ENCODE measurements at places on chromosomes 1 and 21.

GRCh38 chr1:215958841-215959240, 391.7 kb downstream of the KCTD3 start:
- peak; percentile 22 for DNase-seq

DNA sequence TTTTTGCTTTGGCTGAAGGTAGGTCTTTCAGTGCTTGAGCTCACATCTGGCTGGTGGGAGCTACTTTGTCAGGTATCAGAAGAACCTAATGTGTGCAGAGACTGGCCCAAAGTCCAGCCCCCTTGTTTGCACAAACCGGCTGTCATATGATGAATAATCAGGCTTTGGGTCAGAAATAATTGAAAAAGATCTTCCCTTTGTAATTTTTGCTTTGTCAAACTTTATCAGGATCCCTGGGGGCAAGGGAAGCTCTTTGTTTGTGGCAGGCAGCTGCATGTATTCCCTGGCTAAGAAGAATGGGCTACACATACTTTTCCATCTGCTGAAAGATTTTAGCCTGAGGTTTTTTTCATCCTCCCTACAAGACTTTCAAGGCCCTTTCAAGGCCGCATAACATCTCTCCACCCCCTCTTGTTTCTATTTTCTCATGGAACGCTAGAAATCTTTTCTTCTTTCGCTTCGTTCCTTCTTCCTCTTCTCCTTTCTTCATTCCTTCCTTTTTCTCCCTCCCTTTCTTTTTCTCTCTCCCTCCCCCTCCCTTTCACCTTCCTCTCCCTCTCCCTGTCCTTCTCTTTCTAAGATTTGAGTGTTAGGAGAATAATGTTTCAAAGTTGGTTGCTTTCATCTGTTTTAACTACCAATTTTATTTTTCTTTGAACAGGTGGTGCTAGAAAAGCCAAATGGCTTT, 25.5 kb downstream of the TUFT1 start:
- DNase-seq: peak; percentile 83

- DNase-seq: peak; percentile 90
Observed at GRCh38 chr1:232627645-232628334, 2.1 kb downstream of the SIPA1L2 start.

GRCh38 chr1:230431527-230431926, 5.4 kb upstream of the PGBD5 start:
- DNase-seq: no peak

- DNase-seq: no peak
Observed at GRCh38 chr1:41588334-41588875, 103.9 kb upstream of the EDN2 start.

GRCh38 chr1:164191191-164191590, 367.8 kb upstream of the PBX1 start:
- no peak for DNase-seq

- no peak for DNase-seq
Observed at GRCh38 chr21:16504281-16504680, 774.5 kb downstream of the USP25 start.

DNA sequence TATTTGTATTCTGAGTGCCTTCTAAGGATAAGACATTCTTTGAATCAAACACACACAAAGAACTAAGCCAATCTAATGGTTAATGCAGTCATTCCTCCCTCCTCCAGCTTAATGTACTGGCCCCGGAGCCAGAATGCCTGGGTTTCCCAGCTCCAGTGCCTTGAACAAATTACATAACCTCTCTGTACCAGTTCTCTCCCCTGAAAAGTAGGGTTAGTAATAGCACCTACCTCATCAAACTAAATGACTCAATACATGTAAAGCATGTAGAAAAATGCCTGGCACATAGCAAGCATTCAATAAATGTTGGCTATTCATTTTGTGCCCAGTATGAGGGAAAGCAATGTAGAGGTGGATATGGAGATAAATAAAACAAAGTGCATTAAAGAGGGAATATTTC, 14.0 kb downstream of the C1orf52 start:
- DNase-seq: no peak

DNA sequence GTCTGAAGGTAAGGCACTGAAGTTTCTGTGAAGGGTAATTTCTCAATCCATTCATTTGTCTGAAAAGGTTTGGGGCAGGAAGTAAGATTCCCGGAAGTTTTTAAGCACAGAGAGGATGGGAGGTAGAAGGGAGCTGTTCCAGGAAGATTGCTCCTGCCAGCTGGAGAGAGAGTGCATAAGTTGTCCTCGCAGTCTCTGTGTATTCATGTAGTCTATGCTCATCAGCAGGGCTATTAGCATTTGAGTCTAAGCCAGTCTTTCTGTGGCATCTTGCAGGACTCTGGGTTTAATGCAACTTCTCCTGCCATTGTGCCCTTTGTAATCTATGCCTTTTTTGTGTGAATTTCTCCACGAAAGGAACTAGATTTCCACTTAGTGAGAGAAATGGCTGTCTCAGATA, 140.8 kb upstream of the FGGY start:
- DNase-seq: no peak

- peak; percentile 79 for DNase-seq
Observed at GRCh38 chr1:183837062-183837461, 32.1 kb downstream of the RGL1 start.

GRCh38 chr1:94646786-94647555, 105.4 kb upstream of the F3 start:
- DNase-seq: no peak

DNA sequence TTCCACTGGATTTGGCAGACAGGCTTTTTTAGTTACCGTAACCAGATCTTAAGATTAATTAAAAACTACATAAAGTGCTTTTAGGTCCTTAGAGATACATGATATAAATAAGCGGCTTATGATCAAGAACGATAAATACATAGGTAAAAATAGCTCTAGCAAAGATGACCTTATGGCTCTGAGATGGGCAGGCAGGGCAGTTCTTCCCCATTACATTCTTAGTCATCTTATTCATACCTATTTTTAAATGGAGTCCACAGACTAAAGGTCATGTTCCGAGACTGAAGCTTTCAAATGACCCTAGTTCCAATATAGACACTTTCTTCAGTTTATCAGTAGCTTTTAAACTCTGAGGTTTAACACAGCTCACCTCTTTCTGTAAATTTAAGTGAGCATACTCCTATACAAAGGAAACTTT, 4.3 kb downstream of the MCL1 start:
- no peak for DNase-seq

GRCh38 chr1:230994860-230995259, 16.0 kb downstream of the ARV1 start:
- DNase-seq: no peak

DNA sequence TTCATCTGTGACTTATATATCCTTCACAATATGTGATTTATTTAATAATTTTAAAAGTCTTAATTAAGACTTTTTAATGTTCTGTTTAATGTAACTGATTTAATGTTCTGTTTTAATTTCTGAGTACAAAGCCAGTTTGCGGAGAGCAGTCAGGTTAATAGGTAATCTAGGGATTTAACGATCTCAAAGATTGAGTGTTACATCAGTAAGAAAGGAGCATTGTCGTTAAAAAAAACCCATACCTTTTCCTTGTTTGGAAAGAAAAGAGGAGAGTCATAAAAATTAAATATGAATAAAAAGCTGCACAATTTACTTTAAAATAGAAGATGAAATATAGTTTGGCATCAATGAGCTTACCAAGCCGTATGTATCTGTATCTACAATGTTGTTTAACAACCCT, 621.4 kb downstream of the KIF26B start:
- no peak for DNase-seq

DNA sequence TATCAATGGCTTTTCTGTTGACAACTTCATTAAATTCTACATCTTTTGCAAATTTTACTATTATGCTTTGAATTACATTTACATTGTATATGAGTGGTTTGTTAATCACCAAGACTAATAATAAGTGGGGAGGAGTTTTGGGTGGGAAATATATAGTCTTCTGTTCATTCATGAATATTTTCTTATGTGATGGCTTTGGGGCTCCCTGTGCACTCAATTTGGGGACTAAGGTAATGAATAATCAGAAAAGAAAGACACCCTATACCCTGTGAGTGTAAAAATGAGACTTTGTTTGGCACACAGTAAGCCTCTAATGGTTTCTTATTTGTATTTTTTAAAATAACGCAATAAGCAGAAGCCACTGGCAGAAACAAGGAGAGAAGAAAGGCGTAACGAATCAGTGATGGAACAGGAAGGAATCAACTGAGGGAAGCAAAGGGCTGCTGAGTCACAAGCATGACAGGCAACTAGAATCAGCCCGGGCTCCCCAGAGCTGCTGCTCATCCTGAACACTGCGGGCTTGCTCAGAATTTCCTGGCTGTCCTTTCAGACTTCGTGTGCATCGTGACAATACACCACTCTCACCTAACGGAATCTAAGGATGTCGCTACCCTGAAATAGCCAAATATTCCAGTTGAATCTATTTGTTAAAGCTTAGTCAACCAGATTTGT, 20.8 kb upstream of the RGS2 start:
- no peak for DNase-seq

DNA sequence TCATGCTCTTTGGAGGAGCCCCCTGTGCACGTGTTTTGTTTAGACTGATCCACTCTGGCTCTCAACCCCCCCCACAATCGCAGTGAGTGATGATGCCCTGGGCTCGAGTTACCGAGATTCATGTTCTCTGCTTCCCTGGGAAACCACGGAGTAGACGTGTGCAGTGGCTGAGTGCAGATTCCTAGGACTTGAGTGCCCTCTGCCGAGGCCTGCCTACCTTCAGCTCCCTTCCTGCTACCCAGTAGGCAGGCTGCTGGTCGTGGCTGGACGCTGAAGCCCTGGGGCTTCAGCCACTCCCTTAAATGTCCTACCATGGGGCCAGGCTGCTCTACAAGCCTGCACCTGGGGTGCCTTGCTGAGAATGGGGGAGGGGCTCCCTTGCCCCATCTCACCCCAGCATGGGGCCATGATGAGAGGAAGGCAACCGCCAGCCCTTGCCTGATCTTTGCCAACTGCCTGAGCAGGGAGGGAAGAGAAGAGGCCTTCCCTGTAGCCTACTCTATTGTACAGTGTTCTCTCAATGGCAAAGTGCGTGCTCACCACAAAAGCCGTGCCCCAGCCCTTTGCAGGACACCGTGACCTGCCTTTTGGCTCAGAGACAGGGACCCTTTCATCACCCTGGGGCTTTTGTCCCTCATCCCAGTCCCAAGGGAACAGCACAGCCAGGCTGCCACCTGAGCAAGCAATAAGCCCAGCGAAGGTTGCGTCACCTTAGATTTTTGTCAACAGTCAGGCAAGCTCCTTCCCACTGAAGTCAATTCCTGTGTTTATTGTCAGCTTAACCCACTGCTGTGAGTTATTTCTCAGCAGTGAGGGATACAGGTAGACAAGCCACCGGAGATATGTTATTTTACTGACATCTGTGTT, 4.1 kb upstream of the GRIK3 start:
- DNase-seq: peak; percentile 98

GRCh38 chr1:67735806-67736627, 51.0 kb downstream of the GADD45A start:
- peak; percentile 81 for DNase-seq

DNA sequence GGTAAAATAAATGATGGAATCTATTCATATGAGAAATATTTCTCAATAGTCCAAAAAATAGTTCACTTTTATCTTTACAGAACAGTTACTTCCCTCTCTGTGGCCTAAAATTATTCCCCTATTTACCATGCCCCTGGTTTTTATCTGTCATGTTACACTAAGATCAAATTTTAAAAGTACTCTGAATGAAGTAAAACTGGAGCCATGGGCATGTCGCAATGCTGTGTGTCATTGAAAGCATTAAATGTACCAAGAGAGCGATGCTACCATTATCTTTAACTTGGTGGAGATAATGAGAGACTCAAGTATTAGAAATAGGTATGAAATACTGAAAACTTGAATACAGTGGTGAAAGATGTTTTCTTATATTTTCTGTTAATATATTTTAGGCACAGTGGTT, 146.2 kb downstream of the KCNT2 start:
- DNase-seq: no peak
